ENCODE measurements at places on chromosomes 5 and 9. TPM values are rescaled to one million over a fixed set of nuclear protein-coding genes. Genes with fewer than 3 reads are reported as not detected.

The TMEM141 gene
- 66.7 TPM for total RNA-seq

DNA sequence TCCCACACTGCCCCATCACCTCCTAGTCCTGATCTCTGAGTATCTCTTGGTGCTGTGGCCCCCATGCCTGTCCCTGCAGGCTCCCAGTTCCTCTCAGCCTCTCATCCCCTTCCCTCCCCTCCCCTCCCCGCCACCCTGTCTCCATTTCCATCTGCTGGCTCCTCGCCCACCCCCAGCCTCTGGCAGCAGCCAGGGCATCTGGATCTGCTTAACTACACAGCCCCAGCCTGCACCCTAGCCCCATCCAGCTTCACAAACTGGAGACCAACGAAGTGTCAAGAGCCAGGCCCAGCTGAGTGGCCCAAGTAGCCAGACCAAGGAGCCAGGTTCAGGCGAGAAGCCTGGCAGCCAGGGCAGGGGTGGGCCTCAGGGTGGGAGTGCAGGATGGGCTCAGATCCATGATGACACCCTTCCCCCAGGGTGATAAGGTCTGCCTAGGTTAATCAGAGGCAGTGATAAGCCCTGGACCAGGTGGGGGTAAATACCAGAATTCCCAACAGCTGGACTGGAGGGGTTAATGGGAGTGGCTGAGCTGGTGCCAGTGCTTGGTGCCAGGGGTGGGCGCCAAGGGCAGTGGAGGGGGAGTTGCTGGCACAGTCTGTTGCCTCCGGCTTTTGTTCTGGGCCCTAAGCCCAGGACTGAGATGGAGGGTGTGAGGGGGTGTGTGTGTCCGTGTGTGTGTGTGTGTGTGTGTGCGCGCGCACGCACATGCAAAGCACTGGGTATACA, 2.5 kb downstream of the IL11RA start:
- DNase-seq: peak; percentile 69

DNA sequence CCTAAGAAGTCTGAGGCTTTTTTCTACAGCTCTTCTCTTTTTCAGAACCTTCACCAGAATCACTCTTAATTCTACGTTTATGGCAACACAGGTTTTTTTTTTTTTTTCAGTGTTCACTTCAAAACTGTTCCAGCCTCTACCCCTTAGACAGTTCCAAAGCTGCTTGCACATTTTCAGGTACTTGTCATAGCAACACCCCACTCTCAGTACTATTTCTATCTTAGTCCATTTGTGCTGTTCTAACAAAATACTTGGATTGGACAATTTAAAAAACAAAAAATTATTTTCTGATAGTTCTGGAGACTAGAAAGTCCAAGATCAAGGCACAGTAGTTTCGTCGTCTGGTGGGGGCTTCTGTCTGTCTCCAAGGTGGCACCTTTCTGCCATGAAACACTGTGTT, 340.9 kb upstream of the RPS23 start:
- no peak for DNase-seq

GRCh38 chr9:136552117-136552703, 6.4 kb upstream of the NOTCH1 start:
- DNase-seq: no peak

DNA sequence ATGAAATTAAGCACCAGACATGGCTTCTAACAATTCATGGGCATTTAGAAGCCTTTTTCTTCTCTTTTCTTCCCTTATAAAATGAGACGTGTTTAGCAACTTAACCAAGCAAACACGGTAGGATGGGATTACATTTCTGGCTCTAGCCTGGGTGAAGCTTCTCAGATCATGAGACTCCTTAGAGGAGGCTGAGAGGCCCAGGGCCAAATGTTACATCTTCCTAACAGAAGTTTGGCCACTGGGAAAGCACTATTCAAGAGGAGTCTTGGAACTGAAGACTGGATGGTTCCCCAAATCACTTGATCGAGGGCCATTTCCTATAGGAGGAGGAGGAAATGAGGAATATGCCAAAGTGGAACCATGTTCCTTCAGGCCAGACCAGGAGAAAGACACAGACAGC, 1.9 kb downstream of the GABRP start:
- DNase-seq: no peak

DNA sequence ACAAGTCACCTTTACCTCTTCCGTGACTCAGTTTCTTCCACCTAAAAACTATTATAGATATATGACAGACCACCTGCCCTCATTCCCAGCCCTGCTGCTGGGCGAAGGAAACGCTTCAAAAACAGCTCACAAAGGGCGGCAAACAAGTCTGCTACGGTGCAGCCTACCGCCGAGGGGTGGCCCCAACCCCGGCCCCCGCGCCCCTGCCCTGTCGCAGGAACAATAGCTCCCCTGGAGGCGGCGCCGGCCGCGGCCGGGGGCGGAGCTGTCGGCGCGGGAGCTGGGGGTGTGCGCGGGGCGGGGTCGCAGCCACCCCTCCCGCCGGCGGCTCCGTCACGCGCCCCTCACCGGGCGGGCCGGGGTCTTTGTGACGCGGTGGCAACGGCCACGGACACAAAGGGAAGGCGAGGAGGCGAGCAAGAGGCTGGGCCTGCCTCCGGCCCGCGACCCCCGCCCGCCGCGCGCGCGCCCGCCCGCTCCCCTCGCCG, at the start of gene TMEFF1:
Gene TMEFF1 (plus strand): TSS at position 362 of the 488 bp plus-strand sequence. CDS start 396 bp downstream, outside the sequence.
- DNase-seq: peak; percentile 79

The TEK gene
- 108 TPM for total RNA-seq

DNA sequence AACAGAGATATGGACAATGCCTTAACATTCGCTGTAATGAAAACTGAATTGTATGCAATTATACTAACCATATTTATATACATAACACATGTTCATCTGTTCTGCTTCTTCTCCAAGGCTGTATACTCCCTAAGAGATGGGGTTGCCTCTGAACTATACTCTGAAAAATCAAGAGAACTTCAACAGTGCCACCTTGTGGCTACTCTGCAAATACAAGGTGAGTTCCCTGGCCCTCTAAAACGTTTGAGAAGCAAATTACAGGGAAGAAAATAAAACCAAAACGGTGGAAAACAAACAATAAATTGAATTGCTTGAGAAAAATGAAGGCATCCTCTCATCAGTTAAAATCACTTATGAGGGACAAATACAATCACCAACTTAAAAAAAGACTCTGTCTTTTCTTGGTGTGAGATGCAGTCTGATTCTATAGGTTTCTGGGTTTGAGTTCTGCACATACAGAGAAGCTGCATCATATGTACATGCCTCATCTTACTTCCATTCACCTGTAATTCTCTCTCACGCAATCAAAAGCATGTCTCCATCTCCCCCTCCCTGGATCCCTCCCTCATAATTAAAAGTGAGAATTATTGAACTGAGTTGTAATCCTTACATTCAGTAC, 98.6 kb downstream of the FBXW11 start:
- DNase-seq: peak; percentile 72

- DNase-seq: no peak
Measured at GRCh38 chr9:91187965-91188344, 173.8 kb downstream of the AUH start.

DNA sequence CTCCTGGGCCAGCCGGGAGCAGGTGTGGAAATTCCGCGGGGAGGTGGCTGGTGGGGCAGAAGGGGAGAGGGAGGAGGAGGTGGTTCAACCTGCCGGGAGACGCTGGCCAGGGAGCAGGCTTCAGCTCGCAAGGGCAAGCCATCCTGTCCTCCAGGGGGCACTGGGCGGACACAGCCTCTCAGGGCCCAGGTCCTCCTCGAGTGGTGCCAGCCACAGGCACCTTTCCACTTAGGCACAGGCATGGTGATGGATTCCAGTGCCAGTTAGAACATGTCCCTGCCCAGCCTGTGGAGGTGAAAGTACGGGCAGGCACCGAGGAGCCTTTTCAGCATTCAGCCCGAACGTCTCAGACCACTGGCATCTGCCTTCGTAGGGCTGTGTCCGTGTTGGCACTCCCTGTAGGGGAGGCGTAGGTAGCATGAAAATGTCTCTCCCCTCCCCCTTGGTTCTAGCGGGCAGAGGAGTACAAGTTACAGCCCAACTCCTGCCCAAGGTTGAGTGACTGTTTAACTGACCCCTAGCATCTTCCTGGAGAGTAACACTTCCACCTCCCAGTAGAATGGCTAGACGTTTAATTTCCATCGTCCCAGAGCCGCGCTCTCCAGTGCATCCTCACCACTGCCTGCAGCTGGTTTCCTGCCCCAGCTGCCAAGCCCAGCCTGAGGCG, 48.9 kb downstream of the DAB2IP start:
- DNase-seq: peak; percentile 60

DNA sequence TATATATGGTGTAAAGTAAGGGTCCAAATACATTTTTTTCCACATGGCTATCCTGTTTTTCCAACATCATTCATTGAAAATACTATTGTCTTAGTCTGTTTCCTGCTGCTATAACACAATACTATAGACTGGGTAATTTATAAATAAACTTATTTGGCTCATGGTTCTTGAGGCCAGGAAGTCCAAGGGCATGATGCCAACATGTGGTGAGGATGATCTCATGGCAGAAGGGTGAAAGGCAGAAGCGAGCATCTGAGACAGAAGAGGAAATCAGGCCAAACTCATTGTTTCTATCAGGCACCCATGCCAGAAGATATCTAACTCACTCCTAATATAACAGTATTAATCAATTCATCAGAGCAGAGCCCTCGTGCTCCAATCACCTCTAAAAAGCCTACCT, 42.6 kb downstream of the ANKRD55 start:
- DNase-seq: peak; percentile 98

DNA sequence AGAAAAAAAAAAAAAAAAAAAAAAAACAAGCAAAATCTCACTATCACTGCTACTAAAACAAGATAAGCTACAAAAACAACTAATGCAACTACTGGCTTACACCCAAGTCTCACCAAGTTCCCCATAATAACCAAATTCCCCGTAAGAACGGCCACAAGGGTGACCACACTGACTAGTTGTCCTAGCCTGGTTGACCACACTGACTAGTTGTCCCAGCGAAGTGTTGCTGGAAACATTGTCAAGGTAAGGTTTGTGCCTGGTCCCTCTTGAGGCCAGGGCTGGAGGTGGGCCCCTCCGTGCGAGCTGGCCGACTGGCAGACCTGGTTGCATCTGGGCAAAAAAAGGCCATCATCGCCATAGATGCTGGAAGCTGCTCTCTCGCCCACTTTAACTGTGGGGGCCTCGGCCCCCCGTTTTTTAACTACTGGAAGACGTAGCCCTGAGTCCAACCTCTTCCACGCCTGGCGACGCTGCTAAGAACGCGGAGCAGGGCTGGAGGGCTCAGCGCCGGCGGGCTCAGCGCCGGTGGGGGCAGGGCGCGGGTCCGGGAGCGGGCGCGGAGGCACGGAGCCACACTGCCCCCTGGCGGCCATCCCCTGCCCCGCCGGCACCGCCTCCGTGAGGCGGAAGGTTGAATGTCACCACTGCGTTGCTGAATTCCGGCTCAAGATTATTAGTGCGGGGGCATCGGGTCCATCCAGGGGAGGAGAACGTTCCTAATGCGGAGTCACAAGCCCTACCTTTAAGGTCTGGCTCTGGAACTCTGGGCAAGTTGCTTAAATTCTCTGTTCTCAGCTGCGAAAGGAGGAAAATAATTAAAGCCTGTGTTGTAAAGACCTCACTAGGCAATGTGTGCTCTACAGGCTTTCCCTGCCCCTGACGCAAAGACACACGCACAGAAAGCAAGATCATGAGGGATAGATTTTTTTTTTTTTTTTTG, 84.0 kb downstream of the HSD17B3 start:
- DNase-seq: peak; percentile 55

The TLX3 gene
- total RNA-seq: not detected

DNA sequence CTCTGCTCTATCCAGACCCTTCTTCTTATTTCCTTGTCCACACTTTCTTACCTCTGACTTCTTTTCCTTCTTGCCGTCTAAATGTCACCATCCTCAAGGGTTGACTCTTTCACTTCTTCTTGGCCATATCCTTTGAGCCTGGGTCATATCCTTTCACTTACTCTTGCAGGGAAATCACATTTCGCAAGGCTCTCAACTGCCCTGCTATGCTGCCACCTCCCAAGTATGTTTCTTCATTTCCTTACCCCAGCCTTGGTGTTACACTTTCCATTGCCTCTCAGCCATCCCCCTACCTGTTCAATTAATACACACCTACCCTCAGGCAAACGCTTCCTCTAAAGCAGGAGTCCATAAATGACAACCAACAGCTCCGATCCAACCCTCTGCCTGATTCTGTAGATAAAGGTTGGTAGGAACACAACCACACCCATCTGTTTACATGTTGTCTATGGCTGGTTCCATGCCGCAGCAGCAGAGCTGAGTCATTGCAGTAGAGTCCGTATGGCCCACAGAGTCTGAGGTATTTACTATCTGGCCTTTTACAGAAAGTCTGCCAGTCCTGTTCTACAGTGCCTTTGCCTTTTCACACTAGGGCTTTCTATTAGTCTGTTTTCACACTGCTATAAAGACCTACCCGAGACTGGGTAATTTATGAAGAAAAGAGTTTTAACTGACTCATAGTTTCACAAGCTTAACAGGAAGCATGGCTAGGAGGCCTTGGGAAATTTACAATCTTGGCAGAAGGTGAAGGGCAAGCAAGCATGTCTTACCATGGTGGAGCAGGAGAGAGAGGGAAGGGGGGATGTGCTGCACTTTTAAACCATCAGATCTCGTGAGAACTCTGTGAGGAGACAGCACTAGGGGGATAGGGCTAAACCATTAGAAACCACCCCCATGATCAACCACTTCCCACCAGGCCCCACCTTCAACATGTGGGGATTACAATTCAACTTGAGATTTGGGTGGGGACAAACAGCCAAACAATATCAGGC, 97.9 kb downstream of the SV2C start:
- no peak for DNase-seq

- DNase-seq: no peak
Measured at GRCh38 chr5:158255609-158256008, 396.7 kb upstream of the CLINT1 start.

- no peak for DNase-seq
Measured at GRCh38 chr5:43469671-43470391, 13.8 kb downstream of the TMEM267 start.

The GRXCR2 gene
- total RNA-seq: not detected

DNA sequence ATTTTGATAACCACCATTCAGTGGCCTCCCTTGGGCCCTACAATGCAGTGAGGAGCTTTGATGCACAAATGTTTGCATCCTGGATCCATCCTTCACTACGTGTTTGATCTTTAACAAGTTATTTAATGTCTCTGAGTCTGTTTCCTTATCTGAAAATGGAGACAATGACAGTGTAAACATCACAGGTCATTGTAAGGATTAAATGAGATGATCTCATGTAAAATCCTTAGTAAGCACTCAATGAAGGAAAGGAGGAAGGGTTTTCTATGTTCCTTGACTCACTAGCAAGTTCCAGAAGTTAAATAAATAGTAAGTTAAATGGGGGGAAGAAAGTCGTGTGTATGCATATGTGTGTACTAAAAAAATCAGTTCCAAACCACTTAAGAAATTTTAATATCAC, 9.8 kb upstream of the SLC36A3 start:
- DNase-seq: no peak

GRCh38 chr5:56170557-56170956, 62.6 kb downstream of the ANKRD55 start:
- DNase-seq: peak; percentile 33

The TIFAB gene
- total RNA-seq: not detected

The IFNA2 gene
- total RNA-seq: not detected

All from lung microvascular endothelial cell (primary cell).